ENCODE measurements at places on chromosomes 11 and 22.

DNA sequence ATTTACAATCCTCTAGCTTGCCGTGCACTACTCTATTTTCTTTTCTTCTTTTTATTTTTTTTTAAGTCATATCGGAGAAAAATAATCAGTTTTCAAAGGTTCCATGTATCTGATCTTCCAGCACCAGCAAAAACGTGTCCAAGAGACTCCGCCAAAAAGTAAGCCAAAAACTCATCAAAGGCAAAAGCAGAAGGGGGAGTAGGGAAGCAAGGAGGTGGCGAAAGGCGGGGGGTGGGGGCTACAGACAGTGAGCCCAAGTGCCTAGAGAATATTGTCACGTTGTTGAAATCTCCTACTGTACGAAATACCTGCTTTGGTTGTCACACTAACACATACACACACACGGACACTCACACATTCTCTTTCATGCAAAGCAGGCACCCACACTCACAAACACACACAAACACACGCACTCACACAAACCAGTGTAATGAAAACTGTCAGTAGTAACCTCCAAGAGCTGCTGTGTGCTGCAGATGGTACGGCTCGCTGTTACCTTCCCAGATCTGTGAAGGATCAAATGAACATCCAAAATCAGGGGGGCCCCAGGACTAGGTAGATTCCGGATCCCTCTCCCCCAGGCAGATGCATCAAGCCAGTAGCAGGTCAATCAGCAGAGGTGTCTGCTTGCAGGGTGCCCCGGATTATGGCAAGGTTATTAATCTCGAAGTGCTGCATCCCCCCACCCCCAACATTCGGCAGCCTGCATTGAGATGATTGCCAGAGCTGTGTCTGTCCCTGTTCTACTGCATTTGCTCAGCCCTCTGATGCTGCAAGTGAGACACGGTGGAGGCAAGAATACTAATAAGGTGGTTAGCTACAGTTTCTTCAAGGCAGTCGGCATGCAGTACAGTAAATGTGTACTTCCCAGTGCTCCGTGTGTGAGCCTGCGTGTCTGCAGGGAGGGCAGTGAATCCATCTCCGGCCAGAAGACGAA is at the start of gene LRRC4C:
Gene LRRC4C, minus strand, starts transcription at position 188 of the 937 bp plus-strand sequence.
- no peak for DNase-seq

DNA sequence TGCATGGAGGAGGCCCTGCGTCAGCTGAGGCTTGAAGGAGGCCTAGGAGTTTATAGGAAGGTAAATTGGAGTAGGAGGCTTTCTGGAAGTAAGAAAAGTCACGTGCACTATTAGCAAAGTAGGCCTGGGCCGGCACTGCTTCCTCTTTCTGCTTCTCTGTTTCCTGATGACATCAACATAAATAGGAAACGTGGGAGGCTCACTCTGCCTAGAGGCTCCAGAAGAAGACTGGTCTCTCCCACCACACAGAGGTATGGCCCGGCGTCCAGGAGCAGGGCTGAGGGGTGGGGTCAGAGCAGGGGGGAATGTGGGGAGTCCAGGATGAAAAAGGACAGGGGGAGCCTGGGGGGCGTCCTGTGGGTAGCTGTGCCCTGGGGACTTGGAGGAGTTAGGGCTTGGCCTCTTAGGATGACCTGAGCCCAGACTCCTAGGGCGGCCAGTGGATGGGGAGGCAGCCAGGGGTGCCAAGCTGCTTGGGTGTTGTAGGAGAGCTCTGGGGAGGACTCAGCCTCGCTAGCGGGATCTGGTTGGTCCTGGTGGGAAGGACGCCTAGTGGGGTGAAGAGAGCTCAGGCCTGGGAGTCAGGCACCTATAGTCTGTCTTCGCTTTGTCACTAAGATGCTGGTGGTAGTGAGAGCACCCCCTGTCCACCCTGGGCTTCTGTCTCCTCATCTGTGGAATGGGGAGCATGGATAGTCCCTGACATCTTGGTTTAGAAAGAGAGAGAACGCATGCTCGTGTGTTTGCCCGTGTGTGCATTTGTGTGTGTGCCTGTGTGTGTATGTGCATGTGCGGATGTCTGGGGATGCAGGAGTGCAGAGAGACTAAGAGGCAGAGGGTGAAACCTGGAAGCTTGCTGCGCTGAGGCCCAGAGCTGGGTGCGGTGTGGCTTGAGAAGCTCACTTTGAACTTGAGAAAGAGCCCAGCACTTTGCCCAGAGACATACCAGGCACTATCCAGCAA is at the start of gene CSF2RB:
Gene CSF2RB, plus strand, starts transcription at position 202 of the 963 bp plus-strand sequence. CDS start 8,580 bp downstream, outside the sequence.
- peak; percentile 67 for DNase-seq

GRCh38 chr22:25091458-25091857 is 108.2 kb upstream of the CRYBB3 start:
- DNase-seq, result peak; percentile 68

- DNase-seq, result no peak
Measured at GRCh38 chr11:132852361-132852760, 679.9 kb downstream of the OPCML start.

DNA sequence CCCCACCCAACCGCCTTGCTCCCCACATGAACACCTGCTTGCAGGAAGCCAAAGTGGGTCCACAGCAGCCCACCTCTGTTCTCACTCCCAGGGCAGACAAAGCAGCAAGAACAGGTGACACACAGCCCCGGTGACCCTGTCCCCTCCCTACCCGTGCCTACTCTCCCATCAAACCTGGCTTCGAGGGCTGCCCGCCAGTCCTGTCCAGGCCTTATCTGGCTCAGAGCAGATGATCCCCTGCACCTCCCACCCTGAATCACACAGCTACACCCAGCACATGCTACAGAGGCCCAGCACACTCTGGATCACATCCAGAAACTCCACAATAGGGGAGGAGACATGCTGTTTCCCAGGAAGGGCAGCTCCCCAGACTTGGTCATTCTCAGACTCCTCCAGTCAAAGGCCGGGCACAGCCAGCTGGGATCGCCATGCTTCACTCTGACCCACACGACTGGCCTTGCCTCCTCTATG is 6.2 kb upstream of the RGL4 start:
- no peak for DNase-seq
